ENCODE measurements at places on chromosomes 16 and 17. TPM values are rescaled to one million over a fixed set of nuclear protein-coding genes. Genes with fewer than 3 reads are reported as not detected.

- DNase-seq: no peak
Measured at GRCh38 chr16:84272740-84273320, 21.8 kb upstream of the WFDC1 start.

DNA sequence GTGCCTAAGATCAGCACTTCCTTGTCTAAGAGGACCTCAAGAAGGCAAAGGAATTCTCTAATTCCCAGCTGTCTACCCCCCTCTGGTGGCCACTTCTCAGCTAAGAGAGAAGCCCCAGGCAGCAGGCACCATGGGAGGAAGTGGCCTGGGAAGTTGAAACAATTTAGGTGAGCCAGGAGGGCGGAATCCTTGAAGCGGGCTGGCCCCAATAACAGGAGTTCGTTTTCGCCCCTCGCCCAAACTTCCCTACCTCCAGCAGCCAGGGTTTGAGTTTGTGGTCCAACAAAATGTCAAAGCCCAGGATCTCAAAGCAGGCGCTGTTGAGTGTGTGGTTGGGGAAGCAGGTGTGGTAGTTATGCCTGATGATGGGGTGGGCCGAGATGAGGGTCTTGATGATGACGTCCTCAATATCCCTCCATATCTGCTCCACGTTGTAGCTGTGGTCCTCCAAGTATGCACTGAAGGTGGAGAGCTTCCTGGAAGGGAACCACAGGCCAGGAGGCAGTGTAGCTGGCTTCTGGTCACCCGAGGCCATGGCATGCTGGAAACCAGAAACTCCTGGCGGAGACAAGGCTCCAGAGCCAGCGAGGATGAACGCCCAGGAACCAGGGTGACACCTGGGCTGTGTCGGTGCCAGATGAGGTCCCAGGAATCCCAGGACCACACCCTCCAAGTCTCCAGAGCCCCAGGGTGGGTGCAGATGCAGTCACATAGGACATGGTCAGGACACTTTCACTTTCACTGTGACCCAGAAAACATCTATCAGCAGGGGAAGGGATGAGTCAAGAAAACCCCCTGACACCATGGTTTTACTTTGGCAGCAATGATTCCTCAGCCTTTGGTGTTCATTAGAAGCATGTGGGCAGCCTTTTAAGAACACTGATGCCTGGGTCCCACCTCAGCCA lies 25.6 kb downstream of the TTLL6 start:
- peak; percentile 75 for DNase-seq

GRCh38 chr17:9123594-9124553 lies 102.6 kb downstream of the NTN1 start:
- no peak for DNase-seq

GRCh38 chr17:66353937-66354401 lies 51.6 kb downstream of the PRKCA start:
- DNase-seq: no peak

GRCh38 chr17:40306395-40306794 lies 2.6 kb upstream of the RARA start:
- DNase-seq: no peak

- DNase-seq: no peak
Measured at GRCh38 chr17:55177159-55177854, 87.5 kb upstream of the HLF start.

DNA sequence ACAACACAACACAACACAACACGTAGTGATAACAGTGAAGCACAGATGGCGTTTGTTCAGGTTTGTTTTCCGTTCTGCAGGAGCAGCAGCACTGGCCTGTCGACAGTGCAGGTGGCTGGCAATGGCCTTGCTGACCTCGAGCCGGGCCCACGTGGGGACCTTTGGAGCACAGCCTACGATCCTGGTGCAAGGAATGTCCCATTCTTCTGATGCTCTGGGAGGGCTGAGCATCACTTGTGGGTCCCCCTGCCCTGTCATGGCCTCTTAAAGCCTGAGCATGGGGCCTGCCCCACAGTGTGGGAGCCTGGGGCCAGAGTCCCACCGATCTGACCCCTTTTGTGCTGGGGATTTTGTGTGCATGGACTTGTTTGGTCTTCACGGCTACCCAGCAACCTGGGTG lies 6.8 kb downstream of the MAP2K3 start:
- no peak for DNase-seq

GRCh38 chr17:68800751-68801150 lies 154.4 kb downstream of the ABCA8 start:
- no peak for DNase-seq

GRCh38 chr17:41559548-41559947 lies 12.3 kb downstream of the KRT9 start:
- DNase-seq: no peak

GRCh38 chr17:26963163-26963503 lies 330.8 kb upstream of the WSB1 start:
- DNase-seq: no peak

Gene ODAD4
- total RNA-seq: 0.79 TPM

Gene MPV17L
- total RNA-seq: 5.8 TPM

Gene CDK5R1
- total RNA-seq: 2.6 TPM

Gene KRT31
- not detected for total RNA-seq

Gene ADAD2
- total RNA-seq: 4.3 TPM

Gene DBF4B
- 6.3 TPM for total RNA-seq

Gene VTN
- 3.2 TPM for total RNA-seq
